ENCODE measurements at places on chromosomes 4 and X.

DNA sequence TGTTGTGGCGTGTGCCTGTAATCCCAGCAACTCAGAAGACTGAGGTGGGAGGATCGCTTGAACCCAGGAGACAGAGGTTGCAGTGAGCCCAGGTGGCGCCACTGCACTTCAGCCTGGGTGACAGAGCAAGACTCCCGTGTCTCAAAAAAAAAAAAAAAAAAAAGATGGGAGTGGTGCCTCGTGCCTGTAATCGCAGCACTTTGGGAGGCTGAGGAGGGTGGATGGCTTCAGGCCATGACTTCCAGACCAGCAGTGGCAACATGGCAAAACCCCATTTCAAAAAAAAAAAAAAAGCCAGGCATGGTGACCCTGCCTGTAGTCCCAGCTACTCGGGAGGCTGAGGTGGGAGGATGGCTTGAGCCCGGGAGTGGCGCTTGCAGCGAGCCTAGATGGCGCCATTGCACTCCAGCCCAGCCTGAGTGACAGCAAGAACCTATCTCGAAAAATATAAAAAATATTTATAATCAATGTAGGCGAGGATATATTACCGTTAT, 27.0 kb downstream of the EIF2S3 start:
- H3K36me3 ChIP-seq, result peaks cover 6% of the 10 kb centered on the region
- no peak overlapping the region for H3K27ac ChIP-seq
- DNase-seq, result no peak
- H3K27me3 ChIP-seq, result no peaks in the 10 kb centered on the region

DNA sequence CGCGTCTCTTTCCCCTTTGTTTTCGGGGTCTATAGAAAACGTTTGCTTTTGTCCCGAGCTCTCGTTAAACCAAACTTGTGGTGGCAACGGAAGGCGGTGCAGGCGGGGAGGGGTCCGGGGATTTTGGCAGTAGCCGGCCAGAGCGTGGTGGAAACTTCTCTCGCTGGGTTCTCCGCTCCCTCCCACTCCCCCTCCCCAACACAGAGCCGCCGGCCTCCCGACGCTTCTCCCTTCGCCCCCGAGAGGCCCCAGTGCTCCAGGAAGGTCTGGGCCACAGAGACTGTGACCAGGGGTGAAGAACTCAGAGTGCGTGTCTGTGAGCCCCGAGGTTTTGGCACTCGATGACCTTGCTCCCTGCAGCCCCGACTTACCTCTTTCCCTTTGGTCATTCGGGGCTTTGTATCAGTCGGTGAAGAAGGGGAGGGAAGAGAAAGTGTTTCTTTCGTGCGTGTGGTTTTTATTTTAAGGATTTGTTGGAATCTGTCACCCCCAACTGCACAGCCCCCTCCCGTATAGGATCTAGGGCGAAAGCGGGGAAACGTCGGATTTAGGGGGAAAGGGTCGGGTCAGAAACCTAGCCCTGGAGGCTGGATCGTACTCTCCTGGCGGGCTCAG, 9.0 kb upstream of the BCOR start:
- H3K4me1 ChIP-seq, result peaks cover 6% of the 10 kb centered on the region
- DNase-seq, result no peak

DNA sequence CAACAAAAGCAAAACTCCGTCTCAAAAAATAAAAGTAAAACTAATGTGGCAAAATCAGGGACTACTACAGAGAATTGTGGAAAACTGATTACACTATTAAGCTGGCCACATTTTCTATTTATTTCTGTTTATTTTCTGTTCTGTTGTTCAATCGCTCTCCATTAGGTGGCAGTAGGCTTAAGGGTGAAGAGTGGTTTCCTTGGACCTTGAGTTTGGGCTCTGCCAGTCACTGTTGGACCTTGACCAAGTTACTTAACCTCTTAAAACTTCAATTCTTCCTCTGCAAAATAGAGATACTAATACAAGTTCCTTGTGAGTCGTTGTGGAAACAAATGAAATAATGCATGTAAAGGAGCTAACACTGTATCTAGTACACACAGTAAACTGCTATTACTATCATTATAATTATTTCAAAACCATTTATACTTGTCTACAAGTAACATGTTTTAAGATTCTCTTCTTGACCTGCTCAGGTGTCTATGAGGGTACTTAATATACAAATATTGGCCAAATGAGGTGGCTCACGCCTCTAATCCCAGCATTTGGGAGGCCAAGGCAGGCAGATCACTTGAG, 15.2 kb downstream of the HSD17B11 start:
- no peak overlapping the region for H3K27ac ChIP-seq
- no peaks in the 10 kb centered on the region for H3K36me3 ChIP-seq
- no peaks in the 10 kb centered on the region for H3K4me1 ChIP-seq
- no peaks in the 10 kb centered on the region for H3K27me3 ChIP-seq

DNA sequence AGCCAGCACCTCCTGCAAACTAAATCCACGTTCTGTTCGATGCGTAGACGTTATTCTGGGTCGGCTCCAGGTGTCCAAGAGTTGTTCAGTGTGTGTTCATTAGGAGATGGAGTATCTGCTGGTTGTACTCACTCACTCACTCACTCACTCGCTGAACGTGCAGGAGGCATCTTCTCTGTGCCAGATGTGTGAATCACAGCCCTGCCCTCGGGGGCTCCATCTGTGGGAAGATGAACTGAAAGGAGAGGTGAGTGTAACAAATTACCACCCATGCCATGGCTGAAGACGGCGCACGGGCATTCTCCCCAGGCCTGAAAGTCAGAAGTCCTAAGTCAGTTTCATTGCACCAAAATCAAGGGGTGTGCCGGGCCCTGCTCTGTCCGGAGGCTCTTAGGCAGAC, 16.1 kb downstream of the NSG1 start:
- no peak for DNase-seq
- no peak overlapping the region for H3K4me3 ChIP-seq
- no peaks in the 10 kb centered on the region for H3K36me3 ChIP-seq
- H3K27me3 ChIP-seq, result peaks cover 4% of the 10 kb centered on the region
- H3K27ac ChIP-seq, result no peak overlapping the region

DNA sequence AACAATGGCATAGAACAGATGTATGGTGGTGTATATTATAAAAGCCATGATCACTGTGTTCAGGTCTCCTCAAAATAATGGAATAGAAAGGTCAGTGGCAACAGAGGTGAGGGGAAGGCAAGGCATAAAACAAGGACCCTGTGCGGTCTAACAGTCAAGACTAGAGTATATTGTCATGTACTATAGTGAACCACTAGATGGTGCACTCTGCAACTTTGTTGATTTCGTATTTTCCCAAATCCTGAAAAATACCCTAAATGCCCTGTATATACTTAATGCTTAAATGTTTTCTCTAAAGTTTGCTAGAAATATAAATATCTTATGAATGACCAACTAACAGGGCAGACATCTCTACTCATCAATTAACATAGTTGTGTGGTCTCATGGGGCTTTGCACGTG, 453.0 kb downstream of the PCDH11X start:
- no peaks in the 10 kb centered on the region for H3K27me3 ChIP-seq
- no peaks in the 10 kb centered on the region for H3K36me3 ChIP-seq
- no peak overlapping the region for H3K4me3 ChIP-seq
- H3K4me1 ChIP-seq, result no peaks in the 10 kb centered on the region

- no peak overlapping the region for H3K27ac ChIP-seq
- DNase-seq, result no peak
- no peak overlapping the region for H3K4me3 ChIP-seq
- no peaks in the 10 kb centered on the region for H3K4me1 ChIP-seq
- peaks cover 12% of the 10 kb centered on the region for H3K27me3 ChIP-seq
- no peaks in the 10 kb centered on the region for H3K36me3 ChIP-seq
These were observed 21.6 kb upstream of the CCNQ start for GRCh38 chrX:153620576-153620975.

DNA sequence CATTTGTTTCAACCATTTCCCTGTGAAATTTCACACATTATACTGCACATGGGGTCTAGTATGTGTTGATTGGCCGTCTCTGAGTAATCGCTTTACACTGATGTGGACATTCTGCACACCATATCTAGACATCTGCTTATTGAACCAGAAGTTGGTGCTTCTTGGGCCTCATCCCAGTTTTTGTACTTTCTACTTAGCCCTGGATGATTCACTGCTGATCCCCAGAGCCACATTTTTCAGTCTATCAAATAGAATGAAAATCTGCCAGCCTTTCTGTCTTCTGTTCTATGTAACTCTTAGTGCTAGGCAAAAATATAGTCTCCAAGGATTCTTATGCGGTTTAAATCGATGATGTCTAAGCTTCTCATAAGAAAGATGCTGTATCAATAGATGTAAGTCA, 40.5 kb upstream of the RELL1 start:
- peaks cover 10% of the 10 kb centered on the region for H3K27me3 ChIP-seq
- H3K4me1 ChIP-seq, result no peaks in the 10 kb centered on the region
- H3K4me3 ChIP-seq, result no peak overlapping the region
- no peak for DNase-seq
- no peaks in the 10 kb centered on the region for H3K36me3 ChIP-seq

DNA sequence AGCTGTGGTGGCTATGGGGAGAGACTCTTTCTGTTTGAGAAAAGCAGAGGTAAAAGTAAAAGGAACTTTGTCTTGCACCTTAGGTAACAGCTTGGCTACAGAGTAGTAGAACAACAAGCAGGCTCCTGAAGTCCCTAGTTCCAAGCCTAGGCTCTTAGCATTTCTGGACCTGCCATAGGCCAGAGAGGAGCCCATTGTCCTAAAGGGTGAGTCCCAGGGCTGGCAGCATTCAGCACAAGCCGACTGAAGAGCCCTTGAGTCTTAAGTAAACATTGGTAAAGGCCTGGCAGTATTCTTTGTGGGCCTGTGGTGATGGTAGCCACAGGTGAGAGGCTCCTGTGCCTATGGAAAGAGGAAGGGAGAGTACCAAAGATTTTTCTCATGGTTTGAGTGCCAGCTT, 38.2 kb downstream of the CSN3 start:
- no peak overlapping the region for H3K4me3 ChIP-seq
- no peaks in the 10 kb centered on the region for H3K27me3 ChIP-seq
- no peaks in the 10 kb centered on the region for H3K4me1 ChIP-seq
- no peak overlapping the region for H3K27ac ChIP-seq

- no peaks in the 10 kb centered on the region for H3K36me3 ChIP-seq
- H3K27ac ChIP-seq, result no peak overlapping the region
- peaks cover 5% of the 10 kb centered on the region for H3K27me3 ChIP-seq
- H3K4me3 ChIP-seq, result no peak overlapping the region
- no peak for DNase-seq
These were observed 50.1 kb downstream of the RXFP1 start for GRCh38 chr4:158571736-158572135.

DNA sequence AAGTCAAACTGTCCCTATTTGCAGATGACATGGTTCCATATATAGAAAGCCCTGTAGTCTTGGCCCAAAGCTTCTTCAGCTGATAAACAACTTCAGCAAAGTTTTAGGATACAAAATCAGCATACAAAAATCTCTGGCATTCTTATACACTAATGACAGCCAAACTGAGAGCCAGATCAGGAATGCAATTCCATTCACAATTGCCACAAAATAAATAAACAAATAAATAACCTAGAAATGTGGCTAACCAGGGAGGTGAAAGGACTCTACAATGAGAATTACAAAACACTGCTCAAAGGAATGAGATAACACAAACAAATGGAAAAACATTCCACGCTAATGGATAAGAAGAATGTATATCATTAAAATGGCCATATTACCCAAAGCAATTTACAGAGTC, 52.9 kb upstream of the CXCL8 start:
- no peak overlapping the region for H3K27ac ChIP-seq
- H3K4me1 ChIP-seq, result no peaks in the 10 kb centered on the region
- H3K27me3 ChIP-seq, result no peaks in the 10 kb centered on the region
- H3K4me3 ChIP-seq, result no peak overlapping the region
- no peak for DNase-seq

GRCh38 chr4:10416441-10416840, 40.8 kb downstream of the ZNF518B start:
- H3K4me3 ChIP-seq, result no peak overlapping the region
- H3K27me3 ChIP-seq, result no peaks in the 10 kb centered on the region
- H3K4me1 ChIP-seq, result no peaks in the 10 kb centered on the region
- no peak for DNase-seq
- no peaks in the 10 kb centered on the region for H3K36me3 ChIP-seq

DNA sequence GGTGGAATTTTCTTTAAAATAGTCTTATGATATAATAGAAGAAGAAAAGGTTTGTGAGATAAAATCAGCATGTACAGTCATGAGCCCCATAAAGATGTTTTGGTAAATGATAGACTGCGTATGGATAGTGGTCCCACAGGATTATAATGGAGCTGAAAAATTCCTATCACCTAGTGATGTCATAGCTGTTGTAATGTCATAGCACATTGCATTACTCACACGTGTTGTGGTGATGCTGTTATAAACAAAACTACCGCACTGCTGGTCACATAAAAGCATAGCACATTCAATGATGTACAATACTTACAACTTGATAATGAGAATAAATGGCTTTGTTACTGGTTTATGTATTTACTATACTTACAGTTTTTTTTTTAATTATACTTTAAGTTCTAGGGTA, 715.2 kb upstream of the HTR2C start:
- H3K27ac ChIP-seq, result no peak overlapping the region
- no peaks in the 10 kb centered on the region for H3K36me3 ChIP-seq
- DNase-seq, result no peak

GRCh38 chr4:118821590-118822293, 14.2 kb downstream of the SEC24D start:
- H3K27ac ChIP-seq, result no peak overlapping the region
- peaks cover 26% of the 10 kb centered on the region for H3K4me1 ChIP-seq
- no peak for DNase-seq
- H3K4me3 ChIP-seq, result no peak overlapping the region
- no peaks in the 10 kb centered on the region for H3K27me3 ChIP-seq
- peaks cover 19% of the 10 kb centered on the region for H3K36me3 ChIP-seq

DNA sequence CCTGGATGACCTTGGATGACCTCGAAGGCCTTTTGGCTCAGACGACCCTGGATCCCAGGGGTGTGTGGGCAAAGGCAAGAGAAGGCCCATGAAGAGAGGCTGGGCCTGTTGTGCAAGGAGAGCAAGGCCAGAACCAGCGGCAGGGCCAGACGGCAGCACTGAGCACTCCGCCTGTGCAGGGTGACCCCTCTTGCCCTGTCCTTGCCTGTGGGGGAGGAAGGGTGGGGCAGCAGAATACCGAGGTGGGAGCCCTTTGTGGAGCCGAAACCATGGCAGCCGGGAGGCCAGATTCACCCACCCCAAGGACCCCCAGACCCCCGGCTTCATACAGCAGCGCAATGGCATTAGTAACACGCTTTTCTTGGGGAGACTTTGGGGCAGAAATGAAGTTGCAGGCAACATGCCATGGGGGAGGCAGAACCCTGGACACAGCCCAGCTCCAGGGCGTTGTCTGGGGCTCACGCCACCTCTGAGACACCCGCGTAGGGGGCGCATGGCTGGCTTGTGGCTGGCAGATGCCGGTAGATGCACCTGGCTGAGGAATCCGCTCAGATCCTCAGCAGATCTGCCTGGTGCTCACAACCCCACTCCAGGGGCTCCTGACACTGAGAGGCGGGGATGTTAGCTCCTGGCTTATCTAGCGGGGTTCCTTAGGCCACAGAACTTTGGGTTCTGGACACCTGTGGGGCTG, 114.5 kb downstream of the FAM53A start:
- no peak overlapping the region for H3K27ac ChIP-seq
- H3K36me3 ChIP-seq, result no peaks in the 10 kb centered on the region
- peak; percentile 37 for DNase-seq

GRCh38 chr4:44761306-44761705, 35.0 kb upstream of the GNPDA2 start:
- H3K4me1 ChIP-seq, result no peaks in the 10 kb centered on the region
- no peak overlapping the region for H3K4me3 ChIP-seq
- H3K27ac ChIP-seq, result no peak overlapping the region
- H3K27me3 ChIP-seq, result peaks cover 9% of the 10 kb centered on the region
